Left renal cortex interstitium (tissue), 4 donors: ENCODE measurements at places on chromosomes 5 and 9. TPM values are rescaled to one million over a fixed set of nuclear protein-coding genes. Genes with fewer than 3 reads are reported as not detected.

DNA sequence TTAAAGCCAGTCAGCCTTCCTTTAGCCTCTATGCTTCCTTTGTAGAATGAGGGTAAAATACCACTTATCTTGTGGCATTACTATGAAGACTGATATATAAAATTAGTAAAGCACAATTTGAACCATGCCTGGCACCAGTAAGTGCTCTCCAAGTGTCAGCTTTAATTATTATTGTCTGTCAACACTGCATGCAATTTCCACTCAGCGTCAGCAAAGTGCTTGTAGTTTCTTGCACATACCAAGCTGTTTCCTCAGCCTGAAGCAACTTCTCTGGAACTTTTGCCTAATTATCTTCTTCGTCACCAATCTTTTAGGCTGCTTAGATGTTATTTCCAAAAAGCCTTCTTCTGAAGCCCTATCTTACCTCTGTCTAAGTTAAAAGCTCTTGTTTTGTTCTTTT is 177.3 kb downstream of the CDC42SE2 start:
- no peak for DNase-seq

GRCh38 chr5:139306628-139307379 is 13.3 kb downstream of the MATR3 start:
- DNase-seq = no peak

DNA sequence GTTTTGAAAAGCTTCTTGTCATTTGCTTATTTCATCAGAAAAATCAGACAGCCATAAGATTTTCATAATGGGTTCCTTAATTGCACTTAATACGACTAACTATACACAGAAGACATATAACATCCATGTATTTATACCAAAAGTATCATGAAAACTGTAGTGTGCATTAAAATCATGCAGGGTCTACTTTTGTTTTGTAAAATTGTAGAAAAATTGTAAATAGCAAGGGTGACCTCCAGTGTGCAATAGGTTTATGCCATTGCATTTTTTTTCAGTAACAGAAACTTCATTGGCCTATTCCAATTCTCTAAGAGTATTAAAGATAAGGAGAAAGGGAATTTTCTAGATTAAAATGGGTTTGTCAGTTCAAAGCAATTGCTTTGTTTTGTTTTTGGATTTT is 307.6 kb downstream of the KIAA0825 start:
- DNase-seq = no peak

GRCh38 chr9:95587021-95587964 is 70.5 kb upstream of the PTCH1 start:
- DNase-seq = no peak

DNA sequence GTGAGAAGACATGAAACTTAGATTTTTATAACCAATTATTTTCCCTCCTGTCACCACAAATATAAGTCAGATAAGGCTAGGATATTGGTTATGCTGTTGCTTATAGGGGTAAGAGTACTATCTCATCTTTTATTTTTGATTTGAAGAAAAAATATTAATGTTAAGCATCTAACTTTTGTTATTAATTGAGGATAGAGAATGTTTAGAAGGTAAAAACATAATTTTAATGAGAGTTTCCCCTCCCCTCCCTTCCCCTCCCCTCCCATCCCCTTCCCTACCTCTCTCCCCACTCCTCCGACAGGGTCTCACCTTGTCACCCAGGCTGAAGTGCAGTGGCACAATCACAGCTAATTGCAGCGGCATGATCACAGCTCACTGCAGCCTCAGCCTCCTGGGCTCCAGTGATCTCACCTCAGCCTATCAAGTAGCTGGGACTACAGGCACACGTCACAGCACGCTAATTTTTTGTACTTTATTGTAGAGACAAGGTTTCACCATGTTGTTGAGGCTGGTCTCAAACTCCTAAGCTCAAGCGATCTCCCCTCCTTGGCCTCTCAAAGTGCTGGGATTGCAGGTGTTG is 86.7 kb downstream of the RIC1 start:
- DNase-seq = no peak

DNA sequence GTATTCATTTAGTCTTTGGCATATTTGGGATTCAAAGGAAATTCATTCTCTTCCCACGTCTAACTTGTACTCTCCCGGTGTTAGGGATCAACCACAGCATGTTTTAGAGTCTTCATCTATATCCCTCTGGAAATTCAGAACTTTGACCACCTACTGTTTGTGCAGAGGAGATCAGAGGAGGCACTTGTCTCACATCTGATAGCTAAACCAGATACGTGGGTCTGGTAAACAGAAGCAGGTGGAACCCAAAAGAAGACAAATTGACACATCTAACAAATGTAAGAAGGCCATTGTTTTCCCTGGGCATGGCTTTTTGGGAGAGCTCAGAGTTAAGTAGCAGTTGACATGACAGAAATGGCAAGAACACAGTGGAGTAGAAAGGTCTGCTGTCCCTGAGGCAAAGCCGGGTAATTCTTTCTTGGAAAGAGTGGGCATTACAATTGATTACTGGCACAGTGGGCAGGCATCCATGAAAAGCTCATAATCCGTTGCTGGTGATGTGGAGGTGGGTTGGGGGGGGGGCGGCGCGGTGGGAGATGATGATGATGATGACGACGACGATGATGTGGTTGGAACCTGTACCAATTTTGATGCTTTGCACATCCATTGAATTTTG is 27.5 kb downstream of the PIP5K1B start:
- DNase-seq = no peak

DNA sequence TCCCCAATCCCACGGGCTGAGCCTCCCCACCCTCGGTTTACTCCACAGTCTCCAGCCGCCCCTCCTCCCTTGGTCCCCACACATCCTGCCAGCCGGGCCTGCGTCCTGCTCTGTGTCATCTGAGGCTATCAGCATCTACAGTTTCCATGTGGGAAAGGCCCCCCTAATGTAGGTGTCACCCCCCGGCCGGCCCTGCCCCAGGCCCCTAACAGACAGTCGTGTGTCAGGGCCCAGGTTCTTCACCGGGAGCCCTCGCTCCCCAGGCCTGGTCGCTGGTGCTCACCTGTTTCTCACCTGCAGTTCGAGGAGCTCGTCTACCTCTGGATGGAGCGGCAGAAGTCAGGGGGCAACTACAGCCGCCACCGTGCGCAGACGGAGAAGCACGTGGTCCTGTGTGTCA is 62.7 kb downstream of the KCNT1 start:
- no peak for DNase-seq

DNA sequence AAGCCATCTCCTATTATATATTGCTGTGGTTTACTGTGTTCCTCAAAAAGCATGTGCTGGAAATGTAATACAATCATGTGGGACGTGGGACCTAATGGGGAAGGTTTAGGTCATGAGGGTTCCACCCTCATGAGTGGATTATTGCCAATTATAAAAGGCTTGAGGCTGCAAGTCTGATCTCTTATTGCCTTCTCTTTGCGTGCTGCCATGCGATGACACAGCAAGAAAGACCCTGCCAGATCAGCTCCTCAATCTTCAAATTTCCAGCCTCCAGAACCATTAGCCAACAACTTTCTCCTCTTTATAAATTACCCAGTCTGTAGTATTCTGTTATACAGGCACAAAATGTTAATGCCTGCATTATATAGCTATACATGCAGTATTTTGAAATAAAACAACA is 45.4 kb downstream of the MARCHF11 start:
- DNase-seq = no peak

DNA sequence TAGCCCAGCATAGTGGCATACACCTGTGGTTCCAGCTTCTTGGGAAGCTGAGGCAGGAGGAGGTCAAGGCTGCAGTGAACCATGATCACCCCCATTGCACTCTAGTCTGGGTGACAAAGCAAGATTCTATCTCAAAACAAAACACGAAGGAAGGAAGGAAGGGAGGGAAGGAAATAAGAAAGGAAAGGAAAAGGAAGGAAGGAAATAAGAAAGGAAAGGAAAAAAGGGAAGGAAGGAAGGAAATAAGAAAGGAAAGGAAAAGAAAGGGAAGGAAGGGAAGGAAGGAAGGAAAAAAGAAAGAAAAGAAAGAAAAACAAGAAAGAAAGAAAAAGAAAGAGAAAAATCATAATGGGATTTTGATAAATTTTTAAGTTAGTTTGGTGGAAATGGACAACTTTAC is 3.1 kb upstream of the STX17 start:
- DNase-seq = no peak

DNA sequence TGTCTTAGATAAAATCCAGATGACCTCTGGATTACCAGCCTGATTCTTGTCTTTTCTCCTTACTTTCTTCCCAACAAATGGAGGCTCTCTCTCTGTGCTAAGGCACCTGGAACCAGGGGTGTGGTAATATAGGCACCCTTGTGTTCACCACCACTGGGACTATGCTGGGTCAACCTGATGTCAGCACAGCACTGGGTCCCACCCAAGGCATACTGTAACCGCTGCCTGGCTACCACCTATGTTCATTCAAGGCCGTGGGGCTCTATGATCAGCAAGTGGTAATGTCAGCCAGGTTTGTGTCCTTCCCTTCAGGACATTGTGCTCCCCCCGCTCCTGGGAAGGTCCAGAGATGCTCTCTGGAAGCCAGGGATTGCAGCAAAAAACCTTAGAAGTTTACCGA is 283.6 kb downstream of the TMEM232 start:
- no peak for DNase-seq

Gene NRG2
- polyA plus RNA-seq = 1.6 TPM

Gene HTR1A
- polyA plus RNA-seq = not detected

Gene SLC34A1
- 138 TPM for polyA plus RNA-seq

Gene COL23A1
- polyA plus RNA-seq = 4.4 TPM

Gene IFNA13
- polyA plus RNA-seq = not detected

Gene NNT
- polyA plus RNA-seq = 115 TPM

Gene OR1Q1
- not detected for polyA plus RNA-seq
